ENCODE measurements at places on chromosomes 2 and 18.

- DNase-seq: no peak
These were observed 167.8 kb downstream of the PRPF40A start for GRCh38 chr2:152549423-152549822.

DNA sequence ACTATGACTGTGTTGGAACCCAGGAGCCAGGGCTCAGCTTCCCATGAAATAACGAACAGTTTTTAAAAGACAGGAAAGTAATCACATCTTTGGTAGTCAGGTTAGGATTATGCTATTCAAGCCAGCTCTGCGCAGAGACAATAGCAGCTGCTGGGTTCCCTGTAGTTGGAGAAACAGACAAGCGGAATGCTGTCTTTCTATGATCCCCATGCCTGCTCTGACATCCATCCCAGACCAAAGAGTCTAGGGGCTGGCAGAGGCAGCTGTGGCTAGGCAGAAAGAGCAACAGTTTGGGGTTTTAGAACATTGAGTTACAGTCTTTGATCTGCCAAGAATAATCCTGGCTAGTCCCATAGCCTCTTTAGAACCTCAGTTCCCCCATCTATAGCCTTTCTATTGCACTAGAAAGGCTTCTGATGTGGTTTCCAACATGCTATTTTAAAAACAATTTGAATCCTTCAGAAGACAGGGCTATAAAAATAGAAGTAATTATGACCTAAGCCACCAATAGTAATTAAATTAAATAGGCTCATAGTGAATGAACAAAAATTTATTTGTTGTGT is 146.8 kb downstream of the MTX2 start:
- DNase-seq: no peak

GRCh38 chr2:120206022-120206581 is 17.1 kb downstream of the TMEM185B start:
- DNase-seq: no peak

DNA sequence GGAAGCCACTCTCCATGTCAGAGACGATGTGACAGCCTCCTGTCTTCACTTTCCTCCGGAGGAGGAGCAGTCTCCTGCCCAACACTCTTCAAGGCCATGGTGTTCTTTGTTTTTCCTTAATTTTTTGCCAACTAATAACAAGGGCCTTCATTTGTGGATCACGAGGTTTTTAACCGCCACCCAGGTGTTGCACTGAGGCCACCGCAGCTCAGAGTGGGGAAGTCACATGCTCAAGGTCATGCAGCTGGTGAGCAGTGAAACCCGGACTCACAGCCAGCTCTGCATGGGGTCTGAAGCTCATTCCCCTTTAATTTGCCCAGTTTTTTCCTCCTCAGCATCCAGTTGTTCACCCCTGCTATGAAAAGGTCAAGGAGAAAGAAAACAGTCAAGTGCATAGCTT is 19.6 kb downstream of the ENOSF1 start:
- no peak for DNase-seq

- DNase-seq: no peak
These were observed 1.2 kb downstream of the IMMT start for GRCh38 chr2:86193901-86194567.

DNA sequence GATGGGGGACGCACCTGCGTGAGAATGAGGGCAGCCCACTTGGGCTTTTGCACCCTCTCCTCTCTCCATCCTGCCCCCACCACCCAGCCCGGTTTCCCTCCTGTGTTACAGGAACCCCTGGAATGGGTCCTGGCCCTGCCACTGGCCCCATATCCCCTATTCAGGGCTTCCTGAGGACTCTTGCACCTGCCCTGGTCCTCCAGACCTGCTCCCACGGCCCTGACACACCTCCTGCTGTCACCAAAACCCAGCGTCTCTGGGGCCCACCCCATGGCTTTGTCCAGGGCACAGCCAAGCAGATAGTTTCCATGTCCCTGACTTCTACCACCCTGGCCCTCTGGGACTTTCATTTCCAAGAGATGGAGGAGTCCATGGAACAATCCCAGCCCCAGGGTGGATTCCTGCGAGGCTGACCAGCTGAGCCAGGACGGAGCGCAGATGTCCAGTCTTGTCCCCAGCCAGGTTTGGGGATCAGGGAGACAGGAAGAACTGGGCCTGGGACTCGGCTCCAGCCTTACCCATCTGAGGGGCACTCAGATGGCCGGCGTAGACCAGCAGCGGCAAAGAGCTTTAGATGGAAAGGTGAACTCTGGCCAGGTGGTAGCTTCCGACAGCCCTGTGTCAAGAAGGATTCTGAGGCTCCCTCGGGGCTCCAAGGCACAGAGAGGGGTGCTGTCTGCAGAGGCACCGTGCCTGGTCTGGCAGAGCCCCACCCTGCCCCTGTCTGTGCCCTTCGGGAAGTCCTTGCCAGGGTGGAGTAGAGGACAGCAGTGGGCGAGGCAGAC is 12.0 kb downstream of the GPR35 start:
- DNase-seq: no peak

DNA sequence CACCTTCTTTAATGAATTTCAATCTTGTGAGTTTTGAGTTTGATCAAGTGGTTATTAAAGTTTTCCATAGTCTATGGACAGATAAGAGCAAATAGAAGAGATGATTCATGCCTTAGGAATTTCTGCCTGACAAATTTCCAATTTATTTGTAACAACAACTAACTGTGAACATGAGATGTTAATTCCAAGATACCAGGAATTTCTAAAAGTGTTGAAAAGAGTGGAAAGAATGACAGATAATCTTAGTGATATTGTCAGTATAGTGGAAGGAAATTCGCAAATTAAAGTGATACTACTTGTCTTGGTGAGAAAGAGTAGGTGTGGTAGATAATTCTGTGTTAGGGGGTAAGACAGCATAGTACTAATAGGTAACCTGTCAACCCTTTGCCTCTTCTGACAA is 82.4 kb downstream of the AGPS start:
- no peak for DNase-seq

GRCh38 chr18:63096327-63096874 is 223.2 kb downstream of the BCL2 start:
- DNase-seq: no peak

- DNase-seq: no peak
These were observed 160.8 kb upstream of the KYNU start for GRCh38 chr2:142716463-142717242.

- no peak for DNase-seq
These were observed 283.3 kb upstream of the NETO1 start for GRCh38 chr18:73151086-73151485.

- DNase-seq: no peak
These were observed 628.7 kb upstream of the PIK3C3 start for GRCh38 chr18:41326311-41326710.

DNA sequence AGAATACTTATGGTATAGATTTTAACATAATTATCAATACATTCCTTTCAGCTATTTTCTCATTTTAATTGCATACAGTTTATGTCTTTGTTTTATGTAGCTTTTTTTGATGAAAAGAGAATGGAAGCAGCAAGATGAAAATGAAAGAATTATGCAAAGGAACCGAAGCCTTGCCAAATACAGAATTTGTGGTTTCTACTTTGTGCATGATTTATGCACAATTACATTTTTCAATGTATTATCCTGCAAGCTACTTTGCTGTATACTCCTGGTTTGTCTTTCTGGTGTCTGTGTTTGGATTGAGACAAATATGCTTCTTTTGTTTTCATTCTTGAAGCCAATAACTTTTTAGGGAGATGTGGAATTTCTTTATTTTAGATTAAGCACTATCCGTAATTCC is 1642.6 kb upstream of the CELF4 start:
- DNase-seq: no peak

DNA sequence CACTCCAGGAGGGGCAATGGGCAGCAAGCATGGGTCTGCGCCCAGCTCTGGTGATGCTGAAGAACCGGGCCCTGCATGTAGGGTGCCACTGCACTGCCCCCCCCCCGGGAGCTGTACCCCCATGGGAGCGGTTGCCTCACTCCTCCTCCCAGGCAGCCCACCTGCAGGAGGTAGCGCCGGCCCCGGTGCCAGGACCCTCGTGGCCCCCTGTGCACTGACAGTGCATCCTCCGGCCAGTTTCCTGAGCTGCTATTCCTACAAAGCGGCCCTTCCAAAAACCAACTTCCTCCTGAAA is 109.4 kb downstream of the ZNF516 start:
- no peak for DNase-seq

DNA sequence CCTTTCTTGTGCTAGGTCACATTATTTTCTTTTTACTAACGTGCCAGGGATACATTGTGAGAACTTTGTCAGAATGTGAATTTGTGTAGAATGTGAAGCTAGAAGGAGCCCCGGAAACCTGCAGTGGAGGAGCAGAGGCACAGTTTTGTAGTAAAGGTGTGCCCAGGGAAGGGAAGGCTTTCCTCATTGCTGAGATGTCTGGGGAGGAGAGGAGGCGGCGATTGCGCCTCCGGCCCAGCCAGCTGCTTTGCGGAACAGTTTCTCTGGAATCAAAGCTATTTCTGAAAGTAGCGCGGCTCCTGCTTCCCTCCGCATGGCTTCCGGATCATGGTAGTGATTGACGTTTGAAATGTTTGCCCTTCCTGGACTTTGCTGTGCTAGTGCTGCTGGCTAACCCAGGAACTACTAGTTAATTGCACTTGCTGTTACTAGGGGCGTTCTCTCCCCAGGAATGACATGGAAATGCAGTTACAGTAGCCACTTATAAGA is 83.1 kb upstream of the RBM44 start:
- no peak for DNase-seq

- DNase-seq: no peak
These were observed 8.6 kb upstream of the PDIA6 start for GRCh38 chr2:10820978-10821695.

GRCh38 chr2:158045362-158045761 is 56.3 kb upstream of the UPP2 start:
- no peak for DNase-seq

- DNase-seq: no peak
These were observed 252.6 kb downstream of the TTC32 start for GRCh38 chr2:19649142-19649541.

GRCh38 chr18:74631623-74632350 is 34.1 kb downstream of the ZNF407 start:
- DNase-seq: no peak

- DNase-seq: no peak
These were observed 81.3 kb upstream of the EPB41L3 start for GRCh38 chr18:5625076-5625475.

GRCh38 chr2:172927641-172928357 is 147.8 kb upstream of the MAP3K20 start:
- DNase-seq: no peak

DNA sequence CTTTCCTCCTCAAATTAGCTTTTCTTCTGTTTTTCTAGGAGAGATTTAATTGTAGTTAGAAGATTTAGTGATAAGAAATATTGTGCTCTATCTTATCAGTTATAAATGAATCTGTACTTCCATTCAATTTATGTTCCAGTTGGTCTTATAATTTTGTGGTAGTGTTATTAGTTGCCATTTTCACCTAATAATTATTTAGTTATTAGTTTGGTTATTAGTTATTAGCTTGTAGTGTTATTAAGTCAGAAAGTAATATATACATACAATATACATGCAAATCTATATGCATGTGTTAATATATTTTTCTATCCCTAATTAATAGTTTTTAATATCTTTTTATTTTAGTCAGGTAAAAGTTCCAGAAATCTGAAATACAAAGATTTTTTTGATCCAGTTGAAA is 3.2 kb downstream of the MPHOSPH10 start:
- DNase-seq: no peak

DNA sequence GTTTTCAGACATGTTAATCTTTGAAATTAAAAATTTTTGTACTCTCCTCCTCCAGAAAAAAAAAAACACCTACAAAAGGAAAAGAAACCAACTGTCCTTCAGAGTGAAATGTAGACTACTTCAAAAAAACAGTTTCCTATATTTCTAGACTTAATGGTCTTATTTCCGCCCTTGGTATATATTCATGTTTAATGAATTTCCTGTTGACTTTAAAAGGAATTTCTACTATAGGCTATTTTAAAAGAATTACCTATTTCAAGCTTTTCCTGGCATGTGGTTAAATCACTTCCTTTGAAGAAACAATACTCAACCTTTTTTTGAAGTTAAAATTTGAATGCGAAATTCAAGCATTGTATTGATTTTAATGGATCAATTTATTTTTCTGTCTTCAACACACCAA is 29.2 kb downstream of the GULP1 start:
- no peak for DNase-seq

DNA sequence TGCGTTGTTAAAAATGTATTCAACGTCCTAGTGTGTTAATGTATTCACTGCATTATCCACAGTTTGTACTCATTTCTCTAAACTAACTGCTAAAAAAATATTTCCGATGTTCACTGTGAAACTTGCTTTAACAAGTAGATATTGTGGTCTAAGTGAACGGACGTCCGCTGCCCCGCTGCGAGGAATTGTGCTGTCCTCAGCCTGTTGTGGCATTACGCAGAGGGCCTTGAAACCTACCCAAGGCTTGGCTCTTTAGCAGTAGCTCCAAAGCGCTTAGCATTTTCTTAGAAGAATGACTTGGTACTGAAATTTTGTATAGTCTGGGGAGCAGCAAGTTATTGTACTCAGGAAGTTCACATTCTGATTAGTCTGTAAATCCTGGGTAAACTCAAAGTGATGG is 136.5 kb upstream of the SP5 start:
- DNase-seq: no peak
